ENCODE measurements at places on chromosomes 1 and 21.

DNA sequence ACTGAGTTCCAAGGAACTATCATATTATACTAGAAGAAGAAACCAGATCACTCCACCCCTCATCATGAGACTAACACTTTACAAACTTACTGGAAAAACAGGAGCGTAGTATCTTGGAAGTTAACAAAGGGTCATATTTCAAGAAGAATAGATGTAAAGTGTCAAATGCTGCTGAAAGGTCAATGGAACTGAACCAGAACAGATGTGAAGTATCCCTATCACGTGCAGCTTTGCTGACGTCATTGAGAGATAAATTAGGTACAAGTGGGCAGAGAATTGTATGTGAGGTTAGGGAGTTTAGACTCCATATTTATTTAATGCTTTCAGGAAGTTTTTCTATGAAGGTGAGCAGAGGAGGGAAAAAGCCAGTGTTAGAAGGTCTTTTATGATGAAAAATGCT is 483.0 kb downstream of the NCAM2 start:
- H3K27ac ChIP-seq: no peak overlapping the region
- H3K4me1 ChIP-seq: no peaks in the 10 kb centered on the region
- no peak for DNase-seq
- H3K27me3 ChIP-seq: no peaks in the 10 kb centered on the region

DNA sequence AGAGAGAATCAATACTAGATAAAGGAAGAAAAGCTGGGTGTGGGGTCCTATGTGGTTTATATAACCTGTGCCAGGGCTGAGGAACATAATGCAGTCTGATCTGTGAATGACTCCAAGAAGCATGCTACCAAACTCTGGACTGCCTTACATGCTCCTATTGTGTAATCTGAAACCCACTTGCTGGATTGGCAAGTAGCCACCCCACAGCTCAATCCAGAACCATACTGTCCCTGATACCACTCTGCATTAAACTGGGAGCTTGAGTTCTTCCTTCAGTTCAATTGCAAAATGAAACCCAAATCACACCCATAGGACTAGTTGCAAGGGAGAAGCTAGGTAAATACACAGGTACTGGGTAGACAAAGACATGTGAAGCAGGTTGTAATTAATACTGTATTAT is 115.4 kb upstream of the NEGR1 start:
- H3K27ac ChIP-seq: no peak overlapping the region
- no peaks in the 10 kb centered on the region for H3K27me3 ChIP-seq
- H3K4me1 ChIP-seq: no peaks in the 10 kb centered on the region
- H3K36me3 ChIP-seq: no peaks in the 10 kb centered on the region

GRCh38 chr21:45631540-45631939 is 12.0 kb upstream of the PCBP3 start:
- H3K4me1 ChIP-seq: no peaks in the 10 kb centered on the region
- H3K27me3 ChIP-seq: no peaks in the 10 kb centered on the region
- H3K36me3 ChIP-seq: no peaks in the 10 kb centered on the region
- no peak overlapping the region for H3K4me3 ChIP-seq
- no peak for DNase-seq

DNA sequence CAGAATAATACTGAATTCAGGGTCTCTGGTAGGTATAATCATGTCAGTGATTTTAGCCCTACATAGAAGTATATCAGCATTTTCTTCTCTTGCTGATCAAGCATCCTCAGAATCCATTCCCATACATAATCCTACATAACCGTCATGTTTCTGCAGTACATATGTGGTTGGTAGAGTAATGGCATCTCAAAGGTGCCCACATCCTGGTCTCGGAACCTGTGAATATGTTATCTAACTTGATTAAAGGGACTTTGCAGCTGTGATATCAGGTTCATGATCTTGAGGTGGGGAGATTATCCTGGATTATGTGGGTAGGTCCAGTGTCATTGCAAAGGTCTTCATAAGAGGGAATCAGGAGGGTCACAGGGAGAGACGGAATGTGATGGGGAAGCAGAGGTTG is 69.4 kb upstream of the KIF1B start:
- H3K27me3 ChIP-seq: no peaks in the 10 kb centered on the region
- no peaks in the 10 kb centered on the region for H3K4me1 ChIP-seq
- H3K4me3 ChIP-seq: no peak overlapping the region
- no peak overlapping the region for H3K27ac ChIP-seq
- no peak for DNase-seq

DNA sequence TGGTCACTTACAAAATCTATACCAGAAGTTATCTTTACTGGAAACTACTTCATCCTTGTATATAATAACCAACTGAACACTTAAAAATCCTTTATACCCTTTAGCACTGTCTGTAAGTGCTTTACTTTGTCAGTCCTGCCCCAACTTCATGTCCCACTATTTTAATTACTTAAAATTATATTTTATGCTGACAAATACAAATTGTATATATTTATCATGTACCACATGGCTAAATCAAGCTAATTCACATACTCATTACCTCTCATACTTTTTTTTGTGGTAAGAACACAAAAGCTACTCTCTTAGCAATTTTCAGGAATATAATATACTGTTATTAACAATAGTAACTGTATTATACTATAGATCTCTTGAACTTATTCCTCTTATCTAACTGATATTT is 63.0 kb downstream of the EVI5 start:
- no peak for DNase-seq
- H3K27me3 ChIP-seq: no peaks in the 10 kb centered on the region
- H3K27ac ChIP-seq: no peak overlapping the region
- H3K4me3 ChIP-seq: no peak overlapping the region
- no peaks in the 10 kb centered on the region for H3K4me1 ChIP-seq
- no peaks in the 10 kb centered on the region for H3K36me3 ChIP-seq

GRCh38 chr1:111487133-111487532 is 13.3 kb downstream of the C1orf162 start:
- H3K27ac ChIP-seq: no peak overlapping the region
- H3K36me3 ChIP-seq: no peaks in the 10 kb centered on the region
- H3K4me1 ChIP-seq: no peaks in the 10 kb centered on the region
- H3K4me3 ChIP-seq: no peak overlapping the region
- no peak for DNase-seq
- H3K27me3 ChIP-seq: no peaks in the 10 kb centered on the region

DNA sequence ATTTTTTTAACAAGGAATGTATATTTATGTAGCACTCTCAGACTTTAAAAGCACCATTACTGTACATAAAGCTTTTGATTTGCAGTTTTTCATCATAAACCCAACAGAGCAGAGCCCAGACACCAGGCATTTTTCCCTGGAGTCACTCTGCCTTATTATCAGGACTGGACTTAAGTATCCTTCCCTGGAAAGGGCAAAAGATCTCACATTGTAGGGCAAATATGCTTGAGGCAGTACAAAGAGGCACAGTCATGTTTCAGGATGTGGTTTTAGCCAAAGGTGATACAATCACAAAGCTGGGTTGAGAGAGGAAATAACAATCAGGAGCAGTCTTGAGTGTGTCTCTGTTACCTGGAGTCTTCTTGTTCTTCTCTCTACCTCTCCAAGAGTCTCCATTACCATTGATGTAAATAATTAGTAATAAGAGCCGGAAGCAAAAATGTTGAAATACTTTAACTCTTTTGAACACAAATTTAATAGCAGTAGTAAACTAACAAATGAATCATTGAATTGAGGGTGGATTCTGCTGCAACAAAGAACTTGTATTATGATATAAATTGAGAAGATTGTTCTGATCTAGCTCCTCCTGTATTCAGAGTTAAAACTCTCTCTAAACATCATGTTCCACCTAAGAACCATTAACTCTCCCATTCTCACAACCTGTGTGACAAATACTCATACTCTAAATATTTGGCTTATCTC is 160.5 kb downstream of the LTN1 start:
- no peaks in the 10 kb centered on the region for H3K36me3 ChIP-seq
- no peaks in the 10 kb centered on the region for H3K27me3 ChIP-seq
- H3K27ac ChIP-seq: peak overlapping the region; percentile 64
- DNase-seq: peak; percentile 89
- H3K4me3 ChIP-seq: peak overlapping the region; percentile 76

DNA sequence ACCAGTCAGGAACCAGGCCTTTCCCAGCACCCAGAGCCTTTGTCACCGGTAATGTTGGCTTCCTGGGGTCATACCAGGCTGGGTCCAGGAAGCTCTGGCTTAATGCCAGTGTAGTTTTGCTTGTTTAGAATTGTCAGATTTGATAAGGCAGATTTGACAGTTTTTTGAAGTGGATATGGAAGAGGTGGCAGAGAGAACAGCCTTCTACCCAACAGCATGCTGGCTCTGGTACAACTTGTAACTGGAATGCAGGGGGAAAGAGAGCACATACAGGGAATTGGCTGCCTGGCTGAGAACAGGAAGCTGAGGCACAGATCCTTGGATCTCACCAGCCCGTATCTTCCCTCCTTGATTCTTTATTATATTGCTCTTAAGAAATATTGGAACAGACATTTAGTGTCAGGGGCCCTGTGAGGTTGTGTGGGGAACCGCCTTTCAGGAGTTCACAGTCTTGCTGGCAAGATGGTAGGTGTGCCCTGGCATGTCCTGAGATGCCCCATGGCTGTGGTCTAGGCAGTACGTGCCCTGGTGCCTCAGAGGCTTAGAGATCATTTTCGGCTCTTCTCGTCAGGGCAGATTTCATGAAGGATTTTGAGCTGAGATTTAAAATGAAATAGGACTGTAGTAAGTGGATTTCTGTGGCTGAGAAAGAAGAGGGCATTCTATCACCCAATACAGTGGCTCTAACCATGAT is 227.0 kb downstream of the PBX1 start:
- no peak overlapping the region for H3K27ac ChIP-seq
- no peaks in the 10 kb centered on the region for H3K36me3 ChIP-seq
- no peak for DNase-seq
- no peaks in the 10 kb centered on the region for H3K27me3 ChIP-seq

- H3K27ac ChIP-seq: peak overlapping the region; percentile 34
- H3K27me3 ChIP-seq: no peaks in the 10 kb centered on the region
- H3K36me3 ChIP-seq: peaks cover 47% of the 10 kb centered on the region
- H3K4me3 ChIP-seq: peak overlapping the region; percentile 98
- H3K4me1 ChIP-seq: peaks cover 65% of the 10 kb centered on the region
These were observed 100.4 kb downstream of the SLC45A1 start for GRCh38 chr1:8418301-8418700.

- no peak overlapping the region for H3K27ac ChIP-seq
- DNase-seq: no peak
- H3K27me3 ChIP-seq: no peaks in the 10 kb centered on the region
- H3K36me3 ChIP-seq: no peaks in the 10 kb centered on the region
- no peak overlapping the region for H3K4me3 ChIP-seq
- no peaks in the 10 kb centered on the region for H3K4me1 ChIP-seq
These were observed 118.8 kb downstream of the BRINP2 start for GRCh38 chr1:177289532-177289931.

GRCh38 chr1:150073516-150073915 is 5.9 kb downstream of the VPS45 start:
- no peaks in the 10 kb centered on the region for H3K27me3 ChIP-seq
- peaks cover 11% of the 10 kb centered on the region for H3K36me3 ChIP-seq
- H3K27ac ChIP-seq: no peak overlapping the region
- DNase-seq: no peak
- peaks cover 4% of the 10 kb centered on the region for H3K4me1 ChIP-seq

- H3K27ac ChIP-seq: no peak overlapping the region
- H3K27me3 ChIP-seq: no peaks in the 10 kb centered on the region
- no peaks in the 10 kb centered on the region for H3K4me1 ChIP-seq
These were observed 22.1 kb upstream of the NEXN start for GRCh38 chr1:77866296-77866695.

GRCh38 chr1:21622466-21623315 is 46.5 kb downstream of the RAP1GAP start:
- no peaks in the 10 kb centered on the region for H3K4me1 ChIP-seq
- no peak overlapping the region for H3K4me3 ChIP-seq
- H3K27me3 ChIP-seq: peaks cover 2% of the 10 kb centered on the region
- peak; percentile 10 for DNase-seq
- H3K27ac ChIP-seq: no peak overlapping the region

GRCh38 chr21:15592271-15592860 is 137.4 kb upstream of the USP25 start:
- no peak overlapping the region for H3K27ac ChIP-seq
- no peak overlapping the region for H3K4me3 ChIP-seq
- H3K4me1 ChIP-seq: no peaks in the 10 kb centered on the region
- DNase-seq: peak; percentile 43

GRCh38 chr1:6329396-6329795 is 64.2 kb downstream of the ACOT7 start:
- DNase-seq: no peak
- no peaks in the 10 kb centered on the region for H3K36me3 ChIP-seq
- no peak overlapping the region for H3K27ac ChIP-seq
- H3K27me3 ChIP-seq: no peaks in the 10 kb centered on the region
- H3K4me3 ChIP-seq: no peak overlapping the region

GRCh38 chr1:177973585-177973984 is 3.7 kb upstream of the SEC16B start:
- no peaks in the 10 kb centered on the region for H3K27me3 ChIP-seq
- H3K27ac ChIP-seq: no peak overlapping the region
- no peaks in the 10 kb centered on the region for H3K4me1 ChIP-seq

DNA sequence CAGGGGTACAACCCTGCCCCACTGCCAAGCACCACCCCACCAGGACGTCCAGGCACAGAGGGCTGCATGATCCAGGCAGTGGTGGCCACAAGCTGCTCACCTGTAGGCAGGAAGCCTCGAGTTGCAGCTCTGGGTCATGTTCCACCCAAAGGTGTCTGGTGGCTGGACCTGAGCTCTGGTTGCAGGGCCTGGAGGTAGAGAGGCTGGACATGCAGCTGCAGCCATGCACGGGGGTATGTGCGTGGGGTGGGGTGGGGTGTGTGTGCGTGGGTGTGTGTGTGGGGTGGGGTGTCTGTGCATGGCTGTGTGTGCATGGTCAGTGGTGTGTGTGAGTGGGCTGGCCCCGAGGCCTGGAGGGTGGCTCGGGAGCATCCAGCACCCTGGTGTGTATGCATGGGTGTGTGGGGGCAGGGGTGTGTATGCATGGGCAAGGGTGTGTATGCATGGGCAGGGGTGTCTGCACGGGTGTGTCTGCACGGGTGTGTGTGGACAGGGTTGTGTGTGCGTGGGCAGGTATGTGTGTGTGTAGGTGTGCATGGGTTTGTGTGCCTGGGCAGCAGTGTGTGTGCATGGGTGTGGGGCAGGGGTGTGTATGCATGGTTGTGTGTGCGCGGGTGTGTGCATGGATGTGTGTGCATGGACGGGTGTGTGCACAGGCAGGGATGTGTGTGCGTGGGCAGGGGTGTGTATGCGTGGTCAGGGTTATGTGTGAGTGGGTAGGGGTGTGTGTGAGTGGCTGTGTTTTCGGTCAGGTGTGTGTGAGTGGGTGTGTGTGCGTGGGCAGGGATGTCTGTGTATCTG is 15.6 kb downstream of the ARHGEF16 start:
- no peaks in the 10 kb centered on the region for H3K4me1 ChIP-seq
- no peak overlapping the region for H3K27ac ChIP-seq
- no peak overlapping the region for H3K4me3 ChIP-seq
